Activated naive CD8-positive, alpha-beta T cell treated with anti-CD3 and anti-CD28 coated beads for 36 hours (primary cell): ENCODE measurements at places on chromosomes 6 and 20.

DNA sequence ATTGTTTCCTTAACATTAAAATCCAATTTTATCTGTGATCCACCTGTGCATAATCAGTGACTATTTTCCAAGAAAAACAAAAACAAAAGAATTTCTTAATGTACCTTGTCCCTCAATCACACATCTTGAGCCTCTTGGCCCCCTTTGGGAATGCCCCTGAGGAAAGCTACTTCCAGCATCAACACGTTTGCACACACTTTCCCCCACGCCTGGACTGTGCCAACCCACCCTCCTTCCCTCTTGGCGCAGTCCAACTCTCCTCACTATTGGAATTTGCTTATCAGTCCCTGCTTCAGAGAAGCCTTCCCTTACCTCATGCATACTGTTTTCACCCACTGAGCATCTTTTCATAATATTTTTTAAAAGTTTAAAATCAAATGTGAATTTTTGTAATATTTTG, 389.4 kb upstream of the NRSN1 start:
- no peak for DNase-seq

GRCh38 chr20:38514947-38515346, 42.3 kb downstream of the RALGAPB start:
- DNase-seq = no peak

DNA sequence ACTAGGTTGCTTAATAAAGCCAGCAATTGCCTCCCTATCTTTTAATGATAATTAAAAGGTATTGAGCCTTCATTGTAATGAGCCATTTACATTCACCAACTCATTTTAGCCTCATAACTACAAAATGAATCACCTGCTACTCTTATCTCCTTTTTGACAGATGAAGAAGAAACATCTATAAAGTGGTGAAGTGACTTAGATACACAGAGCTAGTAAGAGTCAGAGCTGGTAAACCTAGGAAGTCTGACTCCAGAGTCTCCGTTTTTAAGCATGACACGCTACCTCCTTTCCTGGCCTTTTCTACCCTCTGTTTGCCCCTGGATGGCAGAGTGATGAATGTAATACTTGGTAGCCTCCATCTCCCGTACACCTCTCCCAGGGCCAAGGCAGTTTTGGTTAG, 93.5 kb downstream of the SPTLC3 start:
- DNase-seq = no peak

DNA sequence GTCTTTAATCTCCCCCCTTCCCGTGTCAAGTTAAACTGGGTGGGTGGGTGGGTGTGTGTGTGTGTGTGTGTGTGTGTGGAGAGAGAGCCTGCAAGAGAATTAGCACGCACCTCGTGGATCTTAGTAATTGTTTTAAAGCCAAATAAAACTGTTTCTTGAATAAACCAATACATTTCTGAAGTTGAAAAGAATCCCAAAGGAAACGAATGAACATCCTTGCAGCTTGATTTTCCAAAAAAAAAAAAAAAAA, 381 bp upstream of the BICRAL start:
- no peak for DNase-seq

GRCh38 chr6:6590530-6590929, 2.0 kb downstream of the LY86 start:
- DNase-seq = no peak

DNA sequence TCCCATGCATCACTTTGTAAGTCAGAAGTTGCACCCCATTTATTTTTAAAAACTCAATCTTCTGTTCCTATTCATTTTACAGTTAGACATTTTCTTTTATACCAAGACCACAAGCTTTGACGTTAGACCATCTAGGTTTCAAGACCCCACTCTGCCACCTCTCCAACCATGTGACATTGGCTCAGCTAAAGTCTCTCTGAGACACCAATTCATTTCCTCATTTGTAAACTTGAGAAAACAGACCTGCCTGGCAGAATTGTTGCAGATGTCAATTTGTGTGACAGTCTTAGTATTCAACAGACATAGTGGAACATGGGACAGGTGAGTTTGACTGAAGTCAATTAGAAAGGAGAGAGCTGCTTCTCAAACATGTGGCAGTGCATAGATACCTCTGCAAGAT, 55.6 kb upstream of the CSE1L start:
- DNase-seq = no peak

- DNase-seq = no peak
Measured at GRCh38 chr6:128487055-128487454, 33.3 kb downstream of the PTPRK start.

DNA sequence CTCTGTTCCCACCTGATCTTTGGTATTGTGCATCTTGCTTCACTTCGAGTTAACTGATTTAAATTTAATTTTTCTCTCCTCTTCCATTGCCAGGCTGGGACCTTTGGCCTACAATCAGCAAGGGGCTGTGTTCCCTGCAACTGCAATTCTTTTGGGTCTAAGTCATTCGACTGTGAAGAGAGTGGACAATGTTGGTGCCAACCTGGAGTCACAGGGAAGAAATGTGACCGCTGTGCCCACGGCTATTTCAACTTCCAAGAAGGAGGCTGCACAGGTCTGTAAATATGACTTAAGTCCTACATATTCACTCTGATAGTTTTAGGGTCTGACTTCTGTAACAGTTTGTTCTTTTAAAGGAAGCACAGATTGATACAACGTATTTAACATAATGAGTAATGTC, 412.4 kb downstream of the ARHGAP18 start:
- DNase-seq = no peak

DNA sequence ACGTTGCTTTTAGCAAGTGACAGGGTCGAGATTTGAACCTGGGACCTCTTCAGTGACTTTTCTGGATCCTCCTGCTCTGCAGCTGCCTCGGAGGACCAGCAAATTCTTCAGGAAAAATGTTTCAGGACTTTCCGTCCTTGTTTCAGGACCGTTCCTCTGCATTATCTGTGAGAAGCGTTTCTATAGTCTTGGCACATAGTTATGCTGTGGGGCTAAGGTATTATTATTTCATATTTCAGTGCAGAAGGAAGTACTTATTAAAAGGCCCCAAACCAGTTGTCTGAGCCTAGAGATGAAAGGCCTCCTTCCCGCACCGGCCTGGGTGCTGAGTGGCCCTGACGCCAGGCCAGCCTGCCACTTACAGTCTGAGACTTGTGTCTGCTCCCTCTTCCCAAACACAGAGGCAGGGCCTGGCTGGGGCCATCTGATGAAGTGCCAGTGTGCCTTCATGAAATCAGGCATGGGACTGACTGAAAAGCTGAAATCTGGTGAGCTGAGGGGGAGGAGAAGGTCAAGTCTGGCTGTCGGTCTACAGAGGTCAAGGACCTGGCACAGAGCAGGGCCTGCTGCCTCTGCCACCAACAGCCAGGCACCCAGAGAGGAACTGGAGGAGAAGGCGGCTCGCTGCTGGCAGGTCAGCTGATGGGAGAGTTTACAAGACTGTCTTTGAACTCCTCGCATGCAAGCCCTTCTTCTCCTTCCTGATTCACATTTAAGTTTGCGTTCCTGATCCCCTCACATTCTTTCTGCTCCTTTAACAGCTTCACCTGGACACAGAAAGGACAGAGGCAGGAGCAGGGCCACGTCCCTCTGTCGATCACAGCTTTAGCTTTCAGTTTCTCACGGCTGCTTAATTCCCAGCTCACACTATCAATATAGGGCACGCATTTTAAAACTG, 8.9 kb upstream of the QKI start:
- peak; percentile 9 for DNase-seq

DNA sequence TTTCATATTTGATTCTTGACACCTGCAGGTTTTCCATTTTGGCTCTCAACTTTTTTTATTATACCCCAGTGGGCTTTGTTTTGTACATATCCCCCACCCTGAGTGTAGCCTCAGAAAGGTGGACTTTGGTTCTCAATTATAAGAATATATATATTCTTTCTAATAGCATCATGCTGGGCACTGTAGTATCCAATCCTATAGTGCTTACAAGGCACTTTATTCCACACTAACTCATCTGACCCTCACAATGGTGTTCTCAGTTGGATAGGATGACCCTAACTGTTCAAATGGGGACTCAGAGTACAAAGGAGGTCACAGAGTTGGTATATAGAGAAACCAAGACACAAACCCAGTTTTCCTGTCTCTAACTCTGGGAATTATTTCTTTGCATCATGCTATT, 48.9 kb upstream of the SNAP25 start:
- DNase-seq = no peak

- DNase-seq = no peak
Measured at GRCh38 chr6:152905551-152906299, 77.1 kb downstream of the FBXO5 start.

- DNase-seq = peak; percentile 30
Measured at GRCh38 chr6:144066741-144067484, 28.5 kb downstream of the SF3B5 start.

DNA sequence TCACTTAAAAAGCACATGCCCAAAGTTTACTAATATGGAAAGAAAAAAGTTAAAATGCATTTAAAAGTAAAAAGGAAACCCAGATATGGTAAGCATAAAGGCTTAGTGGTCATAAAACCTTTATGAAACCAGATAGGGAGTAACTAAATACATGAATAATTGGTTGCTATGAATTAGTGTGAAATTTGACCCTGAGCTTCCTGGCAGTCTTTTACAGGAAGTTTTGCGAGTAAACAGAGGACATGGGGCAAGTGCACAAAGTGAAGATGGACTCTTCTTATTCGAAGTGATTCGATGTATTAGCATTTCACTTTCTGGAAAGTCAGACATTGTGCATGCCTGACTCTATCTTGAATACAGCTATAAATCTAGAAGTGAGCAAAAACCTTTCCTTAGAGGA, 90.9 kb upstream of the MLIP start:
- no peak for DNase-seq

DNA sequence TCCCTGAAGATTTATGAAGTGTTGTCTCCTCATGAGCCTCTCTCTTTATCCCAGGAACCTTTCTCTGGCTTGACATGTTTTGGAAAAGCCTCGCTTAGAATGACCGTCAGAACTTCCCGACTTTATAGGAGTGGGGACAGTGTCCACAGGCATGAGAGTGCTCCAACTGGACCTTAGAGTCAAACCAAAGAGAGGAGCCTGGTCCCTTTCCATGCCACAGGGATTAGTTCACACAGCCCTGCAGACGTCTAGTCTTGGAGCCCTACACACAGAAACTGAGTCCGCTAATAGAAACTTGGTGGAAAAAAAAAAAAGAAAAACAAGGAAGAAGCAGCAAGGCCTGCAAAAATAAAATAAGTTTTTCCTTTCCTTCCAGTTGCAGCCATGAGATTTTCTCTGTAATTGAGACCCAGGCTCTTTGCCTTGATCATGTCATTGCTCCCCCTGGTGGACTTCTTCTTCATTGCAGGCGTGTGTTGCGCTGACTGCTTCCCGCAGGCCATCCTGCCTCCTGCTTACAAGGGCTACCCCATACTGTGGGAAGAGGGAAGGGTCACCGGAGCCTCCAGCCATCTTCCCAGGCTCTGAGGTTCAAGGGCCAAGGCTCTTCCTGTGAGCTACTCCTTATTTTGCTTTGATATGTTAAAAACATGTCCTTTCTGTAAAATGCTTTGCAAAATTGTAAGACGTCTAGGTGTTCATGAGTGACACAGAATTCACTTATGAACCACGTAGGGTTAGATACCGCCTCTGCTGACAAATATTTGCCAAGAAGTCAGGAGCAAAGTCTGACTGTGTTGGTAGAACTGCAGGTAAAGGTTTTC, 201.0 kb downstream of the UST start:
- DNase-seq = peak; percentile 67

DNA sequence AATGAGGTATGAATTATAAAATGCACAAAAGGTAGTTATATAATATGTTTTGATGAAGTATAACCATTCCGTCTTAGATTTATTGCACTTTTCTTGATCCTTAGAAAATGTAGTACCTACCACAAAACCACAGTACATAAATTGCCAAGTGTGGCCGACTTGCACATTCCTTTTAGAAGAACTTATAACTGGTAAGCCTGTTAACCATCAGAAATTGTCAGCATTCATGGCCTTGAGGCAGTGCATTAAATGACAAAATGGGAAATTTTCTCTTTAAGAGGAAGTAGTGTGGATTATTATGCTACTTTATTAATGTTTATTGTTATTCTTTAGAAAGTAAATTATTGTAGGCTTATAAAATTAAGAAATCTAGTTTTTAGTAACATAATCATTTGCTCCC, 29.6 kb downstream of the TAB2 start:
- no peak for DNase-seq

DNA sequence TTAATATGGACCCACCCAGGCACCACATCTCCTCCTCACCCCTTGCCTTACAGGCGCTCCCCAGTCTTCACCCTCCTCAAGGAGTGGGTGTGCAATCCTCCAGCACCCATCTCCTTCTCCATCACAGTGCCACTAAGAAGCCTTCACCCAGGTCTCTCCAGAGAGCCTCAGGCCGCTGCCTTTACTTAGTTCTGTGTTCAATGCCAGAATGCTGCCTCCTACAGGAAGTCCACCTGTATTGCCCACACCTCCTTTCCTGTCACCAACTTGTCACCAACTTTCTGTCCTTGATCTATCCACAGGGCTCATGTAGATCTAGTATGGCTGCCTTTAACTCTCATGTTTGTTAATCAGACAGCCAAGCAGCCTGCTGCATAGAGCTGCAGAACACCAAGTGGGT, 586 bp upstream of the LST1 start:
- peak; percentile 39 for DNase-seq

- DNase-seq = no peak
Measured at GRCh38 chr6:39409889-39410288, 87.4 kb upstream of the KCNK16 start.

GRCh38 chr6:22333802-22334201, 37.0 kb upstream of the PRL start:
- no peak for DNase-seq

DNA sequence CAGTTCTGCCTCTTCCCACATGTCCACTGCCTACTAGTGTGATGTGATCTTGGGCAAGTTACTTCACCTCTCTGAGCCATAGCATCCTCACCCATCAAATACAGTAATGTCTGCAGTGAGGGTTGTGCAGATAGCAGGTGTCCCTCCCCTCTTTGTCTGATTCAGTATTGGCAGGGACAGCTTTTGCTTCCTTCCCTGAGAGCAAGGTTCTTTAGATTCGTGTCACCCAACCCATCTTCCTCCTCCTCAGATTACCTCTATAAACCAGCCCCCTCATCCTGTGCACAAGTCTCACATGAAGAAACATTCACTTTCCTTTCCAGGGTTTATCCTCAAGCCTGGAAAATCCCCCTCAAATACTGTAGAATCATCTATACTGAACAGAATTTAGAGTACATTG, 15.4 kb downstream of the ACTR5 start:
- no peak for DNase-seq

DNA sequence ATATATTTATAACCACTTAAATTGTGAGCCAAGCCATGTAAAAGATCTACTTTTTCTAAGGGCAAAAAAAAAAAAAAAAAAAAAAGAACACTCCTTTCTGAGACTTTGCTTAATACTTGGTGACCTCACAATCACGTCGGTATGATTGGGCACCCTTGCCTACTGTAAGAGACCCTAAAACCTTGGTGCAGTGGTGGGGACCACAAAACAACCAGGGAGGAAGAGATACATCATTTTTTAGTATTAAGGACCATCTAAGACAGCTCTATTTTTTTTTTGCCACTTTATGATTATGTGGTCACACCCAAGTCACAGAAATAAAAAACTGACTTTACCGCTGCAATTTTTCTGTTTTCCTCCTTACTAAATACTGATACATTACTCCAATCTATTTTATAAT, 22.9 kb downstream of the PRDM1 start:
- DNase-seq = no peak

GRCh38 chr6:160108077-160108476, 13.5 kb upstream of the SLC22A1 start:
- DNase-seq = no peak
